ENCODE measurements at places on chromosomes 12 and 14.

DNA sequence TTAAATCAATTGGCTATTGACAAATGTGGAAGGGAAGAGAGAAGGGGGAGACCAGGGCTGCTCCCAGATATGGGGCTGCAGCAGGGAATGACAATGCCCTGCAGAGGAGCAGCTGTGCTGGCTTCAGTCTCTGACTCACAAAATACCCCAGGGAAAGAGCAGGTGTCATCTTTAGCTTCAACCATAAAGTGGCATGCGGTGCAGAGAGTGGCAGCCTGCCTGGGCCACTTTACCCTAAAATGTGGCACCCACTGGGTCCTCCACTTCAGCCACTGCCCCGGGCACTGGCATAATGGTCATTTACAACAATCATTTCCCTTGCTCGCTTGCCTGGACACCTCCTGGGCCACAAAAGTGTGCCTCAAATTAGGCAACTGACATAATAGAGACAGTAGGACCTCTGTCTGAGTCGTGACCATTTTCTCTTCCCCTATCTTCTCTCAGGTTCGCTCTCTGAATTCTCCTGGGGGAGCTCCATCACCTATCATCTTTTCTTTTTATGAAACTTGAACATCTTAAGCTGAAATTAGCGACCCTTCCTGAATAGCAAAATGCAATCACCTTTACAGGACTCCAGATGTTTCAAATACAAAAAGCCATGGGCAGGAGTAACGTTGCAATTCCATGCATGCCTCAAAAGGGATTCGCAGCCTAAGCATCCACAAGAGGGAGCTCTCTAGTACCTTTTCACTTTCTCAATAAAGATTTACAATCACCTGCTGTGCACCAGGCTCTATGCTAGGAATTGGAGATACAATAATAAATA lies 179.9 kb upstream of the ATF7IP start:
- no peak for DNase-seq

DNA sequence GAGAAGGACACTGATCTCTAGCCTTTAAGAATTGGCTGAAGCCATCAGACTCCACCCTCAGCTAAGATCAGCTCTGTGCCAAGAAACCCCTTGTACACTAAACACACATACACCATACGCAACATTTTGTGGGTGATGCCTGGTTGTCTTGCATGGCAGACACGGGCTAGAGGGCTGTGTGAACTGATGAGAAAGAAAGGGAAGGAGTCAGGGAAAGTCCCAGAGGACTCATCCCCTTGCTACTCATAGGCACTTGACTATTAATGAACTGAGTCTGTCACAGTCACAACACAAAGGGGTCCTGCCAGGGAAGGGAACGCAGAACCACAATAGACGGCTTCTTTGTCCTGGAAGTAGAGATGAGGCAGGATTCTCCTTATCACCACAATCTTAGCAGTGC lies 80.8 kb downstream of the EMP1 start:
- no peak for DNase-seq

GRCh38 chr14:72830356-72830755 lies 63.5 kb downstream of the DPF3 start:
- DNase-seq = no peak

DNA sequence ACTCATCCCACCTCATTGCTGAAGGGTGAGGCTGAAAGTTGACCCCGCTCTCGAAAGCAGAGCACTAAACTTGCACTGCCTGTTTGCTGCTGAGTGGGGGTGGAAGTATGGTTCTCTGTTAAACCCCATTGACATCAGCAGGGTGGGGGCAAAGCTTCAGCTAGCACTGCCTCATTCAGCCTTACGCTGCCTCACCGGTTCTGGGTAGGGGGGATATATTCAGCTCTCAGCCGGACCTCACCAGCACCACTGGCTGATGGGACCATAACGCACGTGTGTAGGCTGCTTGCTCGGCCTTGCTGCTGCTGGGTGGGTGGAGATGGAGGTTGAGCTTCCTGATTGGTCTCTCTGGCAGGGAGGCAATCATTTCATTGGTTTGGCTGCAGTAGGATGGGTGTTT lies 265.7 kb upstream of the RTL1 start:
- no peak for DNase-seq

DNA sequence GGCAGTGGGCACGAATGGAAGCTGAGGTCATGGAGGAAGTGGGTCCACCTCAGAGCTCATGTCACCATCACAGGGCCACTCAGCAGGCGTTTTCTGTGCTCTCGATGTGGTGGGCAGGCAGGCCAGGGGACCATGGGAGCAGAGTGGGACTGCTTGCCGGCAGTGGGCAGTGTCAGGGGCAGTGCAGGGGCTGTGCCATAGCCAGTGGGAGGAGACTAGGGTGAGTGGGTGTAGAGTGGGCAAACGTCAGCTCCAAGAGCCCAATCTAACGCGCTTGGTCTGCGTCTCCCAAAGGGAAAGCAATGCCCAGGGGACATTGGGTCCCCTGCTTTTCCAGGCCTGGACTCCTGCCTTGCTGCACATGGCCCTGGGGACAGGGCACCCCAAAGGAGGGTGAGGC lies 58.3 kb downstream of the SLC6A12 start:
- no peak for DNase-seq

GRCh38 chr14:97832776-97833175 lies 1035.6 kb downstream of the VRK1 start:
- no peak for DNase-seq

- no peak for DNase-seq
These were observed 321.0 kb downstream of the BCL11B start for GRCh38 chr14:98951031-98951430.

DNA sequence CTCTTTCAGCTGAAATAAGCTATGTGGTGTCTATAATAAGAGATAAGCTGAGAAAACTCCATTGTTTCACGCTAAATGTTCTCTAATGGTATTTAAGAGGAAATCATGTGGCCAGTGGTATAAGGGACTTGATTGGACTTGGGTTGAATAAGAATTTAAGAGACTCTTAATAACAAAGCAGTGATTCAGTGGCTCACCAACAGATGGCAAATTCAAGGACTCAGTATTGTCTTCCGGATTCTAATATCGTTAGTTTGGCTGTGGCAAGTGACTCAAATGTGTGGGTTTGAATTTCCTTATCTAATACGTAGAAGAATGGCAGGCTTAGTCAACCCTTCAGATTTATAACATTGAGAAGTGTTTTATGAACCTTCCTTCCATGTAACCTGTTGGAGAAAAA lies 49.1 kb upstream of the KCNH3 start:
- DNase-seq = no peak

GRCh38 chr12:86670986-86671385 lies 414.8 kb upstream of the MGAT4C start:
- DNase-seq = no peak

DNA sequence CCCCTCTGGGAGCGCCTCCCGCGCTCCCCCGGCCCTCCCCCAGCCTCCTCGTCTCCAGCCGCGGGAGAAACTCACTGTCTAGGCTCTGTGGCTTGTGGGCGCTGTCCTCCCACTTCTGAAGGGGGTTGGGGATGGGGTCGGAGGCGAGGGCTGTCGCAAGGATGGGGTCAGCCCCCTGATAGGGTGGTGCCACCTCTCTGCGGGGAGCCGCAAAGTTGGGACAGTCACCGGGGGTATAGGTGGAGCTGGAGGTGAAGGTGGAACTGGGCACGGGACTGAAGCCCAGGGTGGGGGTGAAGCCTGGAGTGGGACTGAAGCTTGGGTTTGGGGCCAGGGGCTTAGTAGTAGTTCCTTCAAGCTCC lies 12.2 kb downstream of the TNFRSF1A start:
- no peak for DNase-seq

DNA sequence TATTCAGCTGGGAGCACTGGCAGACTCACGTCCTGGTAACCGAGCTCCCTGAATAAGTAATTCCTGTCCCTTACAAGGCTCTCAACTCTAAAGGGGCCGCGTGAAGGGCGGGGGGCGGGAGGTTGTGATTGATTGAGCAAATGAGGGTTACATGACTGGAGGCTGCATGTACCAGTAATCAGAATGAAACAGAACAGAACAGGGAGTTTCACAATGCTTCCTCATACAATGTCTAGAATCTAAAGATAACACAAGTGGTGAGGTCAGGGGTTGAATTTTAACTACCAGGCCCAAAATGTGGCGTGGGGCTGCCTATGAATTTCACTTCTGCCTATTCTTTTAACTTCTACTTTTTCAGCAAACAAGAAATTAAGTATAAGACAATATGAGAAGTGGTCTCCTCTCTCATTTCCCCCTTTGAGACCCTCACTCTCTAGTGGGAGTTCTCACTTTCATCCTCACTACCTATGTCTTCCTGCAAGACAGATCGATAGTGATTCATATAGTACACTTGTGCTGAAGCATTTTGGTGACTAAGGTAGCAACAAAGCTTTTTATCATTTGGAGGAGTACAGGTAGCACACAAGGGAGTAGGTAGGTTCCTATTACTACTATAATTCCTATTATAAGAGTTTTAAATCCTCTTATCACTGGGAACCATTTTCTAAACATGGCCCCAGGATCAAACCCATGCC lies 239.8 kb downstream of the KTN1 start:
- DNase-seq = no peak

DNA sequence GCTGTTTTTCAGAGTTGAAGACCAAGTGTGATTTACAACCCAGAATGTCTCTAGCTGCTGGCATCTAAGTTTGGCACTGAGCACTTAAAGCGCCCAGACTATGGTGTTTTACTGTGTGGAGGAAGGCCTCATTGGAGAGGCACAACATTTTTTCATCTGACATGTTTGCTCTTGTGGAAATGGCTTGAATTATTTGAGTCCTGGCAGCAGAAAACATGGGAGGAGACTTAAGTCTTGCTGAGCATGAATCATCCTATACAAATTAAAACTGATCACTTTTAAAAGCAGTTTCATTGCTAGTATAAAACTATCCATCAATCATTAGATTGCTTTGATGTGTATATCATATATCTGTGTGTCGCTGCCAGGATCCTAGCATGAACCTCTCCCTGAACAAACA lies 85.9 kb upstream of the REP15 start:
- no peak for DNase-seq

GRCh38 chr14:93089521-93090269 lies 26.0 kb downstream of the ITPK1 start:
- DNase-seq = no peak

DNA sequence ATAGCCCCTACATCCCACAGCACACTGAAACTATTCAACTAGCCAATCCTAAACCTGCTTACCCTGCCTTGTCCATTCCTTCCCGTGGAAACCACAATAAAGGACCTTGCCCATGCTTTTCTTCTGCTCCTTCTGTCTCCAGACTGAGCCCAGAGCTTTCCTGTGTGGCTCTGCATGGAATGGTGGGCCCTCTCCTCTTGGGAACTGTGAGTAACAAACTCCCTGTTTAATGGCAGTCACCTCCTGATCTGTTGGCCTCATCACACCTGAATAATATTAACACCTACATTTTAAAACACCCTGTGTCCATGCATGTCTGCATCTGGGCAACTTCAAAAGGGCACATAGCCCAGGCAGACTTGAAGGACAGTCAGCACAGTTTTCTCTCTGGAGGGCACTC lies 12.4 kb downstream of the LGR5 start:
- DNase-seq = no peak

GRCh38 chr14:38420048-38420447 lies 164.2 kb upstream of the CLEC14A start:
- no peak for DNase-seq

- DNase-seq = no peak
These were observed 439 bp upstream of the TNFRSF1A start for GRCh38 chr12:6342140-6342889.

DNA sequence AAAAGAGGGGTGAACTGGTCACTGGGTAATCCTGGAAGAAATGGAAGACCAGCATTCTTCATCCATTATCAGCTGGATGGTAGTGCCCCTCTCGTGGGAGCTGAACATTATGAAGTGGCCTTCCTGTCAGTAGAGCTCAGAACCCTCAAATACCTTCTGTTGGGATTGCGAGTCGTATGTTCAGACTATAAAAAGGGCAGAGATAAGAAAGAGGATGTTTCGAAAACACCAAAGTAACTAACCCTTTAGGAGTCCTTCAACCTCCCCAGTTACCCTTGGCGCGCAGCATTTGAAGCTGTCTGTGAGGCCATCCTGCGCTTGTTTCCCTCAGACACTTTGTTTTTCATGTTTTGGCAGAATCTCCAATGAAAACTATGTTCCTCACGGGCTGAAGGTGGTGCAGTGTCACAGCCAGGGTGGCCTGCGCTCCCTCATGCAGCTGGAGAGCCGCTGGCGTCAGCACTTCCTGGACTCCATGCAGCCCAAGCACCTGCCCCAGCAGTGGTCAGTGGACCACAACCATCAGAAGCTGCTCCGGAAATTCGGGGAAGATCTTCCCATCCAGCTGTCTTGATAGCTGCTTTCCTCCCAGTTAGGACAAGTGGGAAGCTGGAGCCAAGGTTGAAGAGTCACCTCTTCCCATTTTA lies 19.3 kb upstream of the GALNT16 start:
- DNase-seq = no peak

GRCh38 chr14:101721111-101721510 lies 40.4 kb upstream of the PPP2R5C start:
- DNase-seq = no peak

DNA sequence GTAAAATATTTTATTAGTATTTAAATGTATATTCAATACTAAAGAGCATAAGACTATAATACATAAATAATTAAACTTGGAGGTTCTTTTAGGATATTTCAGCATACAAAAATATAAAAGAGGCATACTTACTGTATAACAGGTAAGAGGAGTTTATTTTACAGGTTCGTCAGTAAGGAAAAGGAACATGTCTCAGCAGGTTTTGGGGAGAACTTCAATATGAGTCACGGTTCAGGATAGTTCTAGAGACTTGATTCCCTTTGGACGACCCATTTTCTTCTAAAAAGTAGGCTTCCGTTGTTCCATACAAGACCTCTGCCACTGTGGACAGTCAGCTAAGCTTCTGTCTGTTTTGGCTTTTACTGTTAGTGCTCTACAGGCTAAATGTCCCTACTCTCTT lies 181.1 kb downstream of the ALX1 start:
- DNase-seq = no peak
